ENCODE measurements at places on chromosomes 7 and 10. TPM values are rescaled to one million over a fixed set of nuclear protein-coding genes. Genes with fewer than 3 reads are reported as not detected.

CYP2C8 gene
- total RNA-seq, result not detected

VOPP1 gene
- 65.6 TPM for total RNA-seq

PITRM1 gene
- total RNA-seq, result 132 TPM

GRID1 gene
- not detected for total RNA-seq

OR2A42 gene
- not detected for total RNA-seq

MRPS17 gene
- total RNA-seq, result 35.5 TPM

SHLD2 gene
- 42.9 TPM for total RNA-seq

FGL2 gene
- total RNA-seq, result 3.1 TPM

DKK1 gene
- not detected for total RNA-seq

TMEM270 gene
- not detected for total RNA-seq

HOXA13 gene
- total RNA-seq, result not detected

OR2AE1 gene
- 0.26 TPM for total RNA-seq

CPXM2 gene
- total RNA-seq, result not detected

ADAMTS14 gene
- not detected for total RNA-seq

SCIN gene
- 0.29 TPM for total RNA-seq

CLRN3 gene
- not detected for total RNA-seq

AMZ1 gene
- not detected for total RNA-seq

GALNT17 gene
- not detected for total RNA-seq

DLX5 gene
- not detected for total RNA-seq

SUGCT gene
- 1.3 TPM for total RNA-seq

MMD2 gene
- total RNA-seq, result not detected

KEL gene
- not detected for total RNA-seq

NPC1L1 gene
- total RNA-seq, result not detected

GNGT1 gene
- not detected for total RNA-seq

GRM3 gene
- total RNA-seq, result not detected

PLPP4 gene
- not detected for total RNA-seq

FANK1 gene
- 0.66 TPM for total RNA-seq

IGF2BP3 gene
- total RNA-seq, result 0.04 TPM

ANKRD2 gene
- total RNA-seq, result not detected

ITPRID1 gene
- total RNA-seq, result not detected

OR2A7 gene
- 1.7 TPM for total RNA-seq

CYP3A7 gene
- total RNA-seq, result not detected

ACSM6 gene
- not detected for total RNA-seq

CACNA2D1 gene
- total RNA-seq, result not detected

NUTM2B gene
- total RNA-seq, result 1.1 TPM

PHKG1 gene
- total RNA-seq, result 1.2 TPM

TACC2 gene
- not detected for total RNA-seq

CPN1 gene
- not detected for total RNA-seq

SEMA3A gene
- not detected for total RNA-seq

IGFBP3 gene
- total RNA-seq, result 3.5 TPM

SRRM3 gene
- total RNA-seq, result not detected

GFRA1 gene
- total RNA-seq, result not detected

TMEM72 gene
- total RNA-seq, result not detected

OR9A2 gene
- total RNA-seq, result not detected

KNDC1 gene
- not detected for total RNA-seq
